Esophagus muscularis mucosa (tissue), 4 donors: ENCODE measurements at places on chromosomes 3 and 15.

DNA sequence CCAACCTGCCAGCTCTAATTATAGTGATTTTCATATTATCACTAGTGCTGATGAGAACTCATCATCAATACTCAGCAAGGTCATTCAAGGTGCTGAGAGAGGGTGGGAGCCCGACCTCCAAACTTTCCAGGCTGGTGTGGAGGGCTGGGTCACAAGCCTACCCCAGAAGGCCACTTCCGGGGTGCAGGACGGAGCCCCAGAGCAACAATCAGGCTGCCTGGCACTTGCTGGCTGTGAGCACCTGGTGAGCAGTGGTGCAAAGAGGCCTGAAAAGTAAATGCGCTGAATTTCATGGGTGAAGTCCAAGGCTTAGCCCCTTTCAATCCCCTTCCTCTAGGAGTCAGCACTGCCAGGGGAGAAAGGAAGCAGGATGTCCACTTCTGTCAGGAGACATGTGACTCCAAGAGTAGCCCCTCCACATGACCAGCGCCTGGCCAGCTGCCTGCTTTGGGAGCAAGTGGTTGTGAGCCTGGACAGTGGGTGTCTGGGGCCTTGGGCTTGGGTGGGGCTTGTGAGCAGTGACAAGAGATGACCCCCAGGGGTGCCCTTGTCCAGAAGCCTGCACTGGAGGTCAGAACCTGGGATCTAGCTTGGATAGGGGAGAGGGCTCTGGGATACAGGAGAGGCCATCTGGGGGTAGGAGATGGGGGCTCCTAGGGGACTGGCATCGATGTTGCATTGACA, 165.0 kb upstream of the TLE3 start:
- no peak for DNase-seq

- no peak for DNase-seq
Observed at GRCh38 chr3:52915294-52915693, 17.9 kb upstream of the STIMATE start.

GRCh38 chr3:128426128-128426921, 40.4 kb downstream of the DNAJB8 start:
- DNase-seq, result no peak

- DNase-seq, result no peak
Observed at GRCh38 chr15:47299846-47300434, 417.4 kb upstream of the SEMA6D start.

GRCh38 chr15:76648732-76649444, 256.3 kb downstream of the SCAPER start:
- no peak for DNase-seq

DNA sequence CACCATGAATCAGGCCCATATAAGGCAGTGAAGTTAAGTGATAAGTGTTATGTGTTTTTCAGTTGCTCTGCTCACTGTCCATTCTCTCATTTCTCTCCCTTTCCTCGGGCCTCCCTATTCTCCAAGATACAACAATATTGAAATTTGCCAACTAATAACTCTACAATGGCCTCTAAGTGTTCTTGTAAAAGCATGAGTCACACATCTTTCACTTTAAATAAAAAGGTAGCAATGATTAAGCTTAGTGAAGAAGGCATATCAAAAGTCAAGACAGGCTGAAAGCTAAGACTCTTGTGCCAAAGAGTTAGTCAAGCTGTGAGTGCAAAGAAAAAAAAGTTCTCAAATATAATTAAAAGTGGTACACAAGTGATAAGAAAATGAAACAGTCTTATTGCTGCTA, 675.4 kb downstream of the OTOL1 start:
- DNase-seq, result no peak

GRCh38 chr3:113556316-113556945, 24.1 kb downstream of the SIDT1 start:
- no peak for DNase-seq

DNA sequence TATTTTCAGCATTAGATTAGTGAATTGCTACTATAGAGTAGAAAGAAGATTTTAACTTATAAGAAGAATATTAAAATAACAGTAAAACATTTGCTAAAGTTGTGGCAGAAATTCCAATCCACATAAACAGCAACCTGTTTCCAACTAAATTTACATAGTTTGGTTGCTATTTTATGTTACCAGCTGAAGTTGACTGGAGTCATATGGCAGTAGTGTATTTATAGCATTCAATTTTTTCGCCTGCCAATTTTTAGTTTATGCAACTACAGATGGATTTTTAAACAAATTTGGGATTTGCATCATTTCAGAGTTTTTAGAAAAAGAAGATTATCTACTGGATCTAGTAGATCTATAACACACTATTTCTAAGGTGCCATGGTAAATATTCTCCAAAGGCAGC, 332.5 kb upstream of the BCHE start:
- DNase-seq, result no peak

- DNase-seq, result no peak
Observed at GRCh38 chr3:178826435-178827123, 245.0 kb downstream of the ZMAT3 start.

DNA sequence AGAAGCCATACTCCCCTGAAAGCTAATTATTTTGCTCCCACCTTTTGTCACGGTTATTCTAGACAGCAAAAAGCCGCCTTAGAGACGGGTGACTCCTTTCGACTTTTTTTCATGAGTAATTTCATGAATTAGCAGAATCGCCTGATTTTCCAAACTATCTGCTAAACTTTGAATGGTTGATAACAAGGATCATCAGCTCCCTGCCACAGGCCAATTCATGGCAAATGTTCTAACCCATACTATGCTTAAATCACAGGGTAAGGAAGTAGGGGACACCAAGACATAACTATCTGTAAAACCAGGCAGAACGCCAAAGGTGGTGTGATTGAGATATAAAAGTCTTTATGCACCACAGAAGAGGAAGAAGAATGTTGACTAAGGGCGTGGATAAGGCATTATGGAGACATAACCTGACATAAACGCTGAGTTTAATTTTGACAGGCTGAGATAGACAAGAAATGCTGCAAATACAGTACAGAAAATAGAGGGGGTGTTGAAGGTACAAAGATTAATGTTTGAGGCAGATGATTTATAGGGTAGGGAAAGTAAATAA, 891 bp upstream of the DMXL2 start:
- no peak for DNase-seq

DNA sequence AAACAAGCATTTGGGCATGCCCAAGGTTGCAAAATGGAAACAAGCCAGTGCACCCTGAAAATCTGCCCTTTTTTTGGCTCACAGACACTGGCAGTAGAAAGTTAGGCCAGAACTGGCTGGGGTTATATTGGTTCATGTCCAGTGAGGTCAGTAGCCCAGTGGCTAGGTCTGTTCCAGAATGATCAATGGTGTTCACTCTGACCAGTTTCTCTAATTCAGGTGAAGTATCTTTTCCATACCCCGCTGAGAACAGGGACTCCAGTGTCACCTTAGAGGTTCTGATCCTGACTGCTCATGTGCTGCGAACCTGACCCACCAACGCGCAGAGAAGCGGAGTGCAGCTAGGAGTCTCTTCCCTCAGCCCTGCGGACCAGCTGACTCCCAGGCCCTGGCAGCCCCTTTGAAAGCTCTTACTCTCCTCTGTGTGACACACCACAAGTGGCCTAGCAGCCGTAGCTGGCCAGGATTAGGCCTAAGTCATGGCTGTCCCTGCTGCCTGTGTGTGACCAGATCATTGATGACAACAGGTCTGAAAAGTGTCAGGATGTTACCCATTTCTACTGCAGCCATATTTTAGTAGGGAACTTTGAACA, 123.5 kb downstream of the GHSR start:
- DNase-seq, result no peak

- no peak for DNase-seq
Observed at GRCh38 chr3:52303811-52304210, 12.3 kb upstream of the DNAH1 start.
